SW 1271 (cell line): ENCODE measurements at places on chromosomes 1 and 21.

DNA sequence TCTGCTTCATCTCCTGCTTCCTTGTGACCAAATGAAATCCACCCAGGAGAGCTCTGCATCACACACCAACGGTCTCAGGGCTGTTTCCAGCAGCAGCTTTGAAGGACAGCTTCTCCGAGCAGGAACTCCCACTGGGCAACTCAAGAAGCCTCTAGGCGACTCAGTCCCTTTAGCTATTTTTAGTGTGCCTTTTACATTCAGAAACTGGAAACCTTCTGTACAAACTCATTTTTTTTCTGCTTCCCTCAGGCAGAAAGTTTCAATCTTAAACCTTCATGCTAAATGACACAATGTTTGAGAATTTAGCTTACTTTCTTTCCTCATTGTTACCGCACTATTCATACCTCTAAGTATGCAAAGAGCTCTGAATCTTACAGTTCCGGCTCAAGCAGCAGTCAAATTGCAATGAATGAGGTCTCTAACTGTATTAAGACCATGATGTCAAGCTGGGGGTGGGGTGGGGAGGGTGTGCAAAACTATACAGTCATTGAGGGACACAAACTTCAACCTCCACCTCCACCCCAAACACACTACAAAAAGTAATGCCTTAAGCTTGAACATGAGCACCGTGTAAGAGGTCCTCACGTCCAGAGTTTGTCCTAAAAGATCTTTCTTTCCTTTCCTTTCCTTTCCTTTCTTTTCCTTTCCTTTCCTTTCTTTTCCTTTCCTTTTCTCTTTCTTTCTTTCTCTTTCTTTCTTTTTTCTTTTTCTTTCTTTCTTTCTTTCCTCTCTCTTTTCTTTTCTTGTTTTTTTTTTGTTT lies 16.4 kb upstream of the TARBP1 start:
- DNase-seq: peak; percentile 10

DNA sequence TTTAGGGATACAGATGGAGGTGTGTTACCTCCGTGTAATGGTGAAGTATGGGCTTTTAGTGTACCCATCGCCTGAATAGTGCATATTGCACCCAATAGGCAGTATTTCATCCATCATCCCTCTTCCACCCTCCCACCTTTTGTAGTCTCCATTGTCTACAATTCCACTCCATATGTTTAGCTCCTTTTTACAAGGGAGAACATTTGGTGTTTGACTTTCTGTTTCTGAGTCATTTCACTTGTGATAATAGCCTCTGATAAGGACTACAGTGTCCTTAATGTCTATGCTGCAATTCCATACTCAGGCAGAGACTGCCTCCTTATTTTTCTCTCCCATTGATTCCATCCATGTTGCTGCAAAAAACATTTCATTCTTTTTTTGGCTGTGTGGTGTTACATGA lies 48.7 kb downstream of the OVGP1 start:
- no peak for DNase-seq

DNA sequence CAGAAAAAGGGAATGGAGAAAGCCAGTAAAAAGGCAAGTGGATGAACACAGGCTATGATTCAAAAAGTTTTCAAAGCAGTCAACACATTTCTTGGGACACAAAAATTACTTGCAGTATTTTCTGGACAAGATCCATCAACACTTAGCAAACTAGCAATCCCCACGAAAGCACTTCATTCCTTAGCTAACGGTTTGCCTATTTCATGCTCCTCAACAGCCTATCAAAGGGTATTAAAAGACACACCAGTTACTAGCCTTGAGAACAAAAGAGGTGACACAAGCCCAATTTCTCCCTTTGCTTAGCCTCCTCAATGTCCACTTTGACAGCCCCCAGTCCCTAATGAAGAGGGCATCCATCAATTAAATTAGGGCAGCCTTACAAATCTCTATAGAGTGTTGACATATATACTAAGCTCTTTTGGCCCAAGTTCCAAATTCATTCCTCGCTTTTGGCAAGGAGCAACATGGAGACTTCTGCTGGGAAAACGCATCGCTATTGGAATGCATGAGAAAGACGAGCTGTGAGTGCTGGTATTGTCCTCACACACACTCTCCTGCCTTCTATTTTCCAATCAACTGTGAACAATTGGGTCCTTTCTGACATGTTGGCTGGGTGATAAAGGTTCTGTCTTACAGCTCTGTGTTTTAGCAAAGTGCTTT lies 180.0 kb downstream of the TNR start:
- DNase-seq: no peak

DNA sequence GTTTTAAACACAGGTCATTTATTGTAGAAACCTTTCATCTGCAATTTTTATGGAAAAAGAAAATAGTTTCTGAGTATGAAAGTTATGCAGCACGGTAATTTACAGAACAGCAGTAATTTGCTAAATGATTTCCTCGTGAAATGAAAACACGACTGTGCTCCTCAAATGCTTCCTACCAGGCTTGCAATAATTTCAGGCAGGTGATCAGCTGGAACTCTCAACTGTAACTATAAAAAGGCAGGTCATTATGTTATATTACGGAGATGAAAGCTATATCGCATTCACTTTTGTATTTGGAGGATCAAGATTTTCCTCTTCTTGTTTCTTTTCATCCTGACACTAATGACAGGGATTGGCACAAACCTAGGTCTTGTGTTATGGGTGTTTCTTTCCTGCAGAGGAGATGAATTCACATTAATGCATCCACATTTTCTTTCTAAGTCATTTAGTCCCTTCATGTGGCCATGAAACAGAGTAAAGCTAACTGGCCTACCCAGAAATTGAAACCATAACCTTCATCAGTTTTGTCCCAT lies 57.4 kb downstream of the SAMSN1 start:
- DNase-seq: no peak
